Amygdala (tissue), 56 donors: ENCODE measurements at places on chromosomes 4 and X.

GRCh38 chr4:79049840-79050540 lies 110.8 kb upstream of the PAQR3 start:
- no peak for DNase-seq

GRCh38 chr4:103645991-103646390 lies 73.8 kb downstream of the TACR3 start:
- DNase-seq: no peak

DNA sequence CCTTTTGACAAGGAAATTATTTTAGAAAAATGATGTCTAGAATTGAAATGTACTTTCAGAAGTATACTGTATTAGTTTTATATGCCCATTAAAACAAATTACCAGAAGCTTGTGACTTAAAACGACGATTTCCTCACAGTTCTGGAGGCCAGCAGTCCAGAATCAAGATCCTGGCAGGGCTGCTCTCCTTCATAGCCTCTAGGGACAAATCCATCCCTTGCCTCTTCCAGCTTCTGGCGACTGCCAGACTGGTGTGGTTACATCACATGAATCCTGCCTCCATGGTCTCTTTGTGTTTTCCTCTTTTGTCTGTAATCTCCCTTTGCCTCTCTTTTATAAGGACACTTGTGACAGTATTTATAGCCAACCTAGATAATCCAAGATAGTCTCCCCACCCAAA lies 97.1 kb downstream of the IQCM start:
- DNase-seq: no peak

GRCh38 chrX:38163193-38163592 lies 57.5 kb downstream of the SRPX start:
- no peak for DNase-seq

DNA sequence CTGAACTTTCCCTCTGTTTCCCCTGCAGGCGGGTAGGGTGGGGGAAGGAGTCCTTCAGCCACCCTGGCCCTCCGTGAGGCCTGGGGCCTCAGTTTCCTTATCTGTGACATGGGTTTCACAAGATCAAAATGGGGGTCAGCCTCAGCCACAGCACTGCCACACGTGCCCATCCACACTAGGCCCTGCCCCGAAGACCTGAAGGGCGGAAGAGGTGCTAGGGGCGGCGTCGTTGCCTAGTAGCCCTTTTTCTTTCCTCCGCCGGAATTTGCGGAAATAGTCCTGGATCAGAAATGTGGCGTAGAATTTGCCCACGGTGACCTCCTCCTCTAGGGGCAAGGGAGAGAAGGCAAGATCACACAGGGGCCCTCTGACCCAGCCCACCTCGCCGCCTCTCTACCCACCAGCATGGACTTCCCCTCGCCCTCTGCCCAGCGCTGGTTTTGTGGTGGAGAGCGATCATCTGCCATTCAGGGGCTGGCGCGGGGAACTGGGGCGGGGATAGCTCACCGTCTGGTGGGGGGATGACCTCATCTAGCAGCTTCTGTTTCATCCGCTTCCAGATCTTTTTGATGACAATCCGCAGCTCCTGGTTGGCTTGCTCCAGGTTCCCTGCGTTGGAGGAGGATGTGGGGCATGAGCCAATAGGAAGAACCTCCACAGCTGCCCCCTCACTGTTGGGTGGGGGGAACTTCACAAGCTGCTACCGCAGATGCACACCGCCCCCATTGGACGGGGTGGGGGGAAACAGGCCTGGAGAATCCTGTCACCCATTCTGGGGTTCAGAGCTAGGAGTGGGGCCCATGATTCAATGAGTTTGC lies 9.7 kb upstream of the SYP start:
- peak; percentile 12 for DNase-seq

GRCh38 chr4:11312389-11312788 lies 116.3 kb downstream of the HS3ST1 start:
- no peak for DNase-seq

GRCh38 chr4:163590619-163591264 lies 96.3 kb downstream of the TMA16 start:
- no peak for DNase-seq

GRCh38 chr4:111842336-111842735 lies 302.9 kb upstream of the FAM241A start:
- DNase-seq: no peak

GRCh38 chr4:103050736-103051436 lies 25.7 kb downstream of the SLC9B2 start:
- DNase-seq: no peak

- no peak for DNase-seq
These were observed 92.5 kb upstream of the EDA2R start for GRCh38 chrX:66731398-66731797.

GRCh38 chr4:145071560-145071959 lies 26.4 kb downstream of the ANAPC10 start:
- DNase-seq: no peak

- no peak for DNase-seq
These were observed 48.5 kb downstream of the MRPL1 start for GRCh38 chr4:77911091-77911490.

GRCh38 chrX:104351173-104351769 lies 96.5 kb upstream of the ESX1 start:
- no peak for DNase-seq

DNA sequence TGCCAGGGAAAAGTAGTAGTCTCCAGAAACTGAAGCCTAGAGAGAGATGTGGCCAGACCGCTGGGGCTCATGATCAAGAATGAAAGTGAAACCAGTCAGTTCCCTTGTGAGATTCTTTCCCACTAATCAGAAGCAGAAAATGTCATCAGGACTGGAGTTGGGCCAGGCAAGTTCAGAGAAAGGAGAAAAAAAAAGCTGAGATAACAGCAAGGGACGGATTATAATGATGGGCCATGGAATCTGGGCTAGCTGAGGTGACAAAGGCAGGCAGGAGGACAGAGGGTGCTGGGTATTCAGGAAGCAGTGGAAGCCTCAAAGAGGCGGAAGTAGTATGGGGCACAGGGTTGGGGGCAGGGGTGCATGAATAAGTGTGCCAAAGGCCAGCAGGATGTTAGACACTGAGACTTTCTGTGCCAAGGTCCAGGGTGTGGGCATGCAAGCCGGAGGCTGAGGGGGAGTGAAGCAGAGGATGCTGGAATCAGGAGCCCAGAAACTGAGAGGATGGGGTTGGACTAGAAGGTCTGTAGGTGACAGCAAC lies 2.5 kb downstream of the CXorf38 start:
- peak; percentile 1 for DNase-seq

DNA sequence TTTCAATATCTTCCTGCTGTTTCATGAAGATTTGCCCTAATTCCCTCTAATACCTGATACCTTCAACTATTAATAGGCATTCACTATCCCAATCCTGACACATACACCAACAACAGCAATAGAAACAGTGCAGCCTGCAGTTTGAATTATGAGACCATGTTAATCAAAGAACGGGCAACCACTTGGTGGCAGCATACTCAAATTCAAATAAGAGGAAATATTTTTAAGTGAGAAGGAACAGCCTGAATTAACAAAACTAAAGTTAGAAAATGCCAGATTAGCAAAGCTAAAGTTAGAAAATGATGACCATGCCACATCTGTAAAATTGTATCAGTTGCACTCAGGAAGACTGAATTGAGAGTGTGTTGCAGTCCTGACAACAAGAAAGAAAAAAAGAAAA lies 204.9 kb downstream of the SMARCA1 start:
- DNase-seq: no peak

DNA sequence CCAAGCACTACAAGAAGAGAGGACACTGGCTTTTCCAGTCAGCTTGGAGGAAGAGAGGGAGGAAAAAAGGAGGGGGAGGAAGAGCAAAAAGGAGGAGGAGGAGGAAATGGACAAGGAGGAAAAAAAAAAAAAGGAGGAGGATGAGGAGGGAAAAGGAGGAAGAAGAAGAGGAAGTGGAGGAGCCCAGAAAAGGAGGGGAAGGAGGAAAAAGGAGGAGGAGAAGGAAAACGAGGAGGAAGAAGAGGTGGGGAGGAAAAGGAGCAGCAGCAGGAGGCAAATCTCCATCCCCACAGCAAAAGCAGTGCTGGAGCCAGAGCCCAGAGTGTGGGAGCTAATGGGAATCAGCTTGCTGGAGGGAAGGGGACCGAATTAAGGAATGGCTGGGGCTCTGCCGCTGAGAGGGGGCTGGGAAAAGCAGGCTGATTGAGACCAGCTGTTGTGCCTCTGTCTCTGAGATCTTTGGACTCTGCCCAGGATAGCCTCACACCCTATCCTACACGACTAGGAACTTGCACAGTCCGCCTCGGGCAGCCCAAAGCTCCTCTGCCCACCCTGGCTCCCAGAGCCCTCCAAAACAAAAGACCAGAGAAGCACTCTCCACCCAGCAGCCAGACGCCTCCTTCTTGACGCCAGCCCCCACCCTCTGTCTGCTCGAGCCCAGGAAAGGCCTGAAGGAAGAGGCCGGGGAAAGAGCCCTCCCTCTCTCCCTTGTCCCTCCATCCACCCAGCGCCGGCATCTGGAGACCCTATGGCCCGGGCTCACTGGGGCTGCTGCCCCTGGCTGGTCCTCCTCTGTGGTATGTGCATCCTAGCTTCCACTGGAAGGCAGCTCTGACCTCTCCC lies at the start of gene XPNPEP2:
TSS of gene XPNPEP2 (plus strand) at position 514 of the 843 bp plus-strand sequence. CDS start at position 749, 235 bp downstream.
- no peak for DNase-seq

DNA sequence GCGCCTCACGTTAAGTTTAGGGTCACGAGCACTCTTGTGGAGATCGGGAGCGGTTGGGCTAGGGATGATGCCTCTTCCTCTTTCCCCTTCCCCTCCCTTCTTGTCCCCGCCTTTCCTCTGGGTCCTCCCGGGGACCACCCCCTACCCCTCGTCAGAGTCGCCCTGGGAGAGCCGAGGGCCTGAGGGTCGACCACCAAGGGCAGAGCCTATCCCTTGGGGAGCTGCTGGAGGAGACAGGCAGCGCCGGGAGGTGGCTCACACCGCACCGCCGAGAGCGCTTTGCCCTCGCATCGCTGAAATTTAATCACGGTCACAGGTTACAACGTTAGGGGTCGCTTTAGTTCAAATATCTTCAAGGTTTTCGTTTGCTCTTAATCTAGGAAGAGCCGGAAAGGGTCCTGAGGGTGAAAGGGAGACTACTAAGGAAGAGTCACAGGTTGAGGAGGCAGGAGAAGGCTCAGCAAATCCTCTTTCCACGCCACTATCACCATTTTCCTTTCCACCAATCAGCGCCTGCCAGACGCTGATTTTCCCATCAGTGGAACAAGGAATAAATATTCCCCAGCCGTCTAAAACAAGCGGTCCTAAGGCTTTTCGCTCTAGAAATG lies 528 bp upstream of the SNCA start:
- DNase-seq: peak; percentile 64

DNA sequence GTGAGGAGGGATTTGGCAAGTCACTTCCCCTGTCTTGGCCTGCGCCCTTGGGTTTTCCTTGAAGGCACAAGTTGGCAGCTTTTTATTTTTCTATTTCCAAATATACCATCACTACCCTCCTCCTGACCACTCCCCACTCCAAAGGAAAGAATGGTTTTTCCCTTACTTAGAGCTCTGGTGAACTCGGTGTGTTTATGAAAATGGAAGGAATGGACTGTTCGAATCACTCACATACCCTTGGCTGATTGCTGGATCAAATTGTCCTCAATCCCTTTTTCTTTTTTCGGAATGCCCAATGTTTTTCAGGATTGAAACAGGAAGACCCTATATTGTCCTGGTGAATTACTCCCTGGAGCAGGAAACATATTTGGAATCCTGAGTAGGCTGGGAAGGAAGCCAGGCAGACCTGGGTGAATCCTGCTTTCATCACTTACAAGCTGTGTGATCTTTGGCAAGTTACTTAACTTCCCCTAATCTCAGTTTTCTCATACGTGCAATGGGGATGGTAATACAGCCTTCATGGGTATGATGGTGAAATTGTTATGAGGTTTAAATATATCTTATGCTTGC lies 70.7 kb downstream of the RTL5 start:
- DNase-seq: no peak

DNA sequence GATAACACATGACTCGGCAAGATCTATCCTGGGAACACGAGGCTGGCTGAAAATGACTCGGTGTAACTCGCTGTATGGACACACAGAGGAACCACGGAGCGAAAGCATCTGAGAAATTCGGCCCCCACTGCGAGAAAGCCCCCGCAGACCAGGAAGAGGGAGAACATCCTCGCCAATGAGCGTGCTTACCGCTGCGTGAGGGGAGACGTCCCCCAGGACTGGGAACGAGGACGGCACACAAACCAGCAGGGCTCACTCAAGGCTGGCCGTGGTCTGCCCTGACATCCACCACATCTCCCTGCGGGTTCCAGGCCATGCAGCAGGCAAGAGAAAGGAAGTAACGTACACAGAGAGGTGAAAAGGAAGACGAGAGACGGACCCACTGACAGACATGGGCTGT lies 17.6 kb upstream of the GTPBP6 start:
- DNase-seq: no peak

- no peak for DNase-seq
These were observed 44.5 kb downstream of the SCFD2 start for GRCh38 chr4:53321151-53321983.

- DNase-seq: no peak
These were observed 160.8 kb downstream of the DKK2 start for GRCh38 chr4:106875340-106875739.

- no peak for DNase-seq
These were observed 37.8 kb downstream of the CNKSR2 start for GRCh38 chrX:21412029-21412428.

DNA sequence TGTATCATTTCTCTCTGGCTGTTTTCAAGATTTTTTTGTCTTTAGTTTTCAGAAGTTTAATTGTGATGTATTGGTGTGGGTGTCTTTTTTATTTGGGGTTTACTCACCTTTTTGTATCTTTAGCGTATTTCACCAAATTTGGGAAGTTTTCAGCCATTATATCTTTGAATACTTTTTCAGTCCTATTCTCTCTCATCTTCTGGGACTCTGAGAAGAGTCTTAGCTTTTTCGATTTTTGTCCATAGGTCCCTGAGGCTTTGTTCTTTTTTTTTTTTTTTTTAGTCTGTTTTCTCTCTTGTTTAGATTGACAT lies 23.8 kb downstream of the KDM6A start:
- no peak for DNase-seq

DNA sequence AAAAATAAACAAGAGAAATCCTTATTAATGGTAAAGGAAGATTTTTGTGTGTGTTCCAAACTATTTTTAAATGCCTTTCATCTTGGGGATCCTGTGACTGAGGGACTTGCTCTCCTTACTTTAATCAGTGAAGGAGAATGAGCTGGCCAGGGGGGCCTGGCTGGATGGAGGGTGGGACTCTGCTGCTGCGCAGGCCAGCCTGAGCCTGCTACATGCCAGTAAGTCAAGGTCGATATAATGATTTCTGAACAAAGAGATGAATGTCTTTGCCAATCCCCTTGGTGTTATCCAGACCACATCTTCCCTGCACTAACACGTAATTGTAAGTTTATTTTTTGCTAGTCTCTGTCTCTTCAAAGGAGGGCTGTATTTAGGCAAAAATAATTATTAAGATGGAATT lies 1679.2 kb upstream of the TENM3 start:
- DNase-seq: no peak

- no peak for DNase-seq
These were observed 62.1 kb downstream of the RHOXF2B start for GRCh38 chrX:120015145-120016067.

- DNase-seq: no peak
These were observed 418.8 kb downstream of the BCOR start for GRCh38 chrX:39678914-39679313.

DNA sequence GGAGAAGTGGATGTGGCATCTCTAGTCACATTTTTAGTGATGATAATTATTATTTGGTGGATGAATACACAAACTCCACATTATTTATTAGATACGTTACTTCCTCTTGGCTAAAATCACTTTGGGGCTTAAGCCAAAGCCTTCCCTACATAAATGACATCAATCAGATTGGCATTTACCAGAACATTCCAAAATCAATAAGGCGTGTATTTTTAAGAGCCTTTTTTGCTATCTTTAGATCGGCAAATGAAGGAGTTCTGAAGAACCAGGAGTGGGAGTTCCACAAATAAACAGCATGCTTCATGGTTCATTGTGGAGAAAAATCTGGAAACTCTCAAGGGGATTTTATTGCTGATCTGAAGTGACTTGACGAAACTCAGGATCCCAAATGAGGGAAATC lies 89.7 kb downstream of the AMELX start:
- DNase-seq: no peak
